DND-41 (cell line): ENCODE measurements at places on chromosomes 5 and 9.
A peak's percentile ranks its signal among the peaks of the same experiment; 100 is the strongest.

GRCh38 chr9:72680593-72681282 lies 159.3 kb downstream of the TMC1 start:
- no peak for DNase-seq

GRCh38 chr5:175658299-175659145 lies 651 bp downstream of the HRH2 start:
- DNase-seq: peak; percentile 39

GRCh38 chr5:172353846-172354245 lies 70.3 kb upstream of the UBTD2 start:
- no peak for DNase-seq

GRCh38 chr5:76714751-76715485 lies 1.0 kb upstream of the F2R start:
- DNase-seq: peak; percentile 57

GRCh38 chr9:107361816-107362215 lies 78.7 kb downstream of the RAD23B start:
- DNase-seq: no peak

GRCh38 chr5:149641000-149641576 lies 59.8 kb downstream of the ARHGEF37 start:
- DNase-seq: no peak

DNA sequence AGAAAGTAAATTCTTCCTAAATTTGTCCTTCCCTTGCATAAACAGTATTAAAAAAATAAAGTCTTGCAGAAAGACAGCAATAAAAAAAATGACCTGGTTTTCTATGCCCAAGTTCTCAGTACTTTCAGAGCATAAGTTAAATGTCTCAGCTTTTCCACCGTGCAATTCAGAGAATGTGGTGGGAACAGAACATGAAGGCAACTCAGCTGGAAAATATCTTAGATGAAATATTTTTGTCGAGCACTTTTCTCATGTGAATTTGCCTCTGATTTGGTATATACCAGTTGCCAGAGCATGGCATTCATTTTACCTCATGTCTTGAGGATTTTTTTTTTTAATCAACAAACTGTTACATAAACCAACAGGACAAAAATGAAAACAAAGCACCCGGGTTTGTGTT lies 176.1 kb downstream of the CETN3 start:
- no peak for DNase-seq

DNA sequence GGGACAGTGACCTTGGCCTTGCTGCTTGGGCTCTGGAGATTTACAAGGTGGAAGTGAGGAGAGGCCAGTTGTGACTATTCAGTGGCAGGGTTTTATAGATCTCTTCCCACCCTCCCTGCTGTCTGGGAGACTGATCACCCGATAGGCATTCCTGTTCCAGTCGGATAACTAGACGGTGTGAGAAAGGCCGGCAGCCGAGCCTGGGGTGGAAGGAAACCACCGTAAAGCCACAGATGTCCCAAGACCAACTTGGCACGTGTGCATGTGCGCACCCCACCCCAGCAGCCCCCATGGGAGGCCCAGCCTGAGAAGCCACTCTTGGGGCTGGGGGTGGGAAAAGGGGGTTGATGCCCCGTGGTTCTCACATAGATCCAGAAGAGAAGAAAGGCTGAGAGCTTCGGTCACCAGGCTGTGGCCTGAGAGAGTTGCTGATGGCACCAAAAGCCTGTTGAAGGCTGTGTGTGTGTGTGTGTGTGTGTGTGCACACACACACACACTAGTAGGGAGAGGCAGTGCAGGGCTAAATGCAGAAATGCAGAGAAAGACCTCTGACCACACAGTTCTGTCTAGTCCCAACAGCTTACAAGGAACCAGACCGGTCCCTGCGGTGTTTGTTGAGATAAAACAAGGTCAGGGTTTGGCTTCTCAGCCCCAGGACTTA lies 225.8 kb downstream of the FANCC start:
- DNase-seq: no peak

DNA sequence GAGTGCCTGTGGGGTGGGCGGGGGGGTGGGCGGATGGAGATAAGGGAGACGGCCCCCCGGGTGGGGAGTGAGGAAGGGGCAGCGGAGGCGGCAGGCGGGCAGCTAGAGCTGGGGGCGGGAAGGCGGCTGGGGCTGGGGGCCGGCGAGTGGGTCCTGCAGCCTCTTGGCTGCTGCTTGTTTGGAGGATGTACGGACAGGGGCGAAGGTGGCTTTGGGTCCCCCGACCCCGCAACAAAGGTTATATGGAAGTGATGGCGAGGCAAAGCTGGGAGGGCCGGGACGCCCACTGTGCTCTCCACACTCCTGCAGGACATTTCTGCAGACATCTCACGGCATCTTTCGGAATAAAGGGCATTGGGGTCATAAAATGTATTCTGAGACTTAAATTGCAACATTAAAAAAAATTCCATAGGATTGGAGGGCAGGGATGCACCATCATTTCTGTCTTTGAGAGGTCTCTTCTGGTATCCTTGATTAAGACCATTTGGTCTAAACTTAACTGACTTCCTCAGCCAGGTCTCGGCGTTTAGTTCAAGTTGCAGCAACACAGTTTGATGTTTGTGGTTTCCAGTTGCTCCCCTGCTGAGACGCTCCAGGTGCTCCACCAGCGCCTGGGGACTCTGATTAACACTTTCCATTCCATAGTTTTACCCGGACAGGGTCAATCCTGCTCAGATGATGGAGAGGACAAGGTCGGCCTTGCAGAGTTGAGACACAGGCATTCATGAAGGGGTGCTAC lies 101.6 kb upstream of the SSBP2 start:
- peak; percentile 86 for DNase-seq

- no peak for DNase-seq
These were observed 10.3 kb downstream of the POLR1E start for GRCh38 chr9:37496020-37496419.

DNA sequence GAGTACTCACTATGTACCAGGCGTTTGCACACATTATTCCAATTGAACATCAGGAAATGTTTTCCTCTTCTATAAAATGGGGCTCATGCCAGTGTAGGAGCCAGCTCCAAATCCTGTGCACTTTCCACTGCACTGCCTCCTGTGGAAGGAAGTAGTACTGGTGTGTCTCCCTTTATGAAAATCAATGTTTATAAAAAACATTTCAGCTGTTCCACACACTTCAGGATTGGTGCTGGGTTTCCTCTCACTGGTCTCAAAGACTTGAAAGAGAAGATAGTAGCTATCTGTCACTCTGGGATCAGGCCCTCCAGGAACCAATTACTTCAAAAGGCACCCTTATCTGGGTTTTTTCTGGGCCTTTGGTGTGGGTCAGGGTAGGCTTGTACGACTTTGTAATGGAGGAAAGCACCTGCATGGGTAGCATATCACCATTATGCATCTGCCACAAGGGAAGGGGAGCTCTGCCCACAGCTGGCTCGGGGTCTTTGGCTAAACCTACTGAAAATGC lies 32.5 kb downstream of the RAB14 start:
- DNase-seq: peak; percentile 64

DNA sequence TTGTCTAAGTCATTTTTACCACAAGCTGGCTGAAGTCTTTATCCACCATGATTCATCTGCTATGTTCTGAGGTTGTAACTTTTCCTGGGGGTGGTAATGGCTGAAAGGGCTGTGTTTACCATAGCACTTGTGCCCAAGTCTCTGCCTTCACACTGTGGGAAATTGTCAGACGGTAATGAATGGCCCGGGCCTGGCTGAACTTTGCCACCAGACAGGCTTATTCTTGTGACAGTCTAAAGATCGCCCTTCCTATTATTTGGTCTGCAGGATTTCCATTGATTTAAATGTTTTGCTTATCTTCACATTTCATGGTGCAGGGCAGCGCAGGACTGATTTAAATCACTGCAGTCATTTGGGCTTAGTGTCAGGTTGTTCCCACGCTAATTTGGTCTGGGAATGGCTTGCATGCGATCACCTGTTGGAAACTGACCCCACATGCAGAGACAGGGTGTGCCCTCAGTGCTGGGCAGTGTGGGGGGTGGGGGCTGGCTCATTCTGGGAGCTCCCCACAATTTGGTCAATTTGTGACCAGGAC lies 109.3 kb upstream of the ICE1 start:
- DNase-seq: no peak

DNA sequence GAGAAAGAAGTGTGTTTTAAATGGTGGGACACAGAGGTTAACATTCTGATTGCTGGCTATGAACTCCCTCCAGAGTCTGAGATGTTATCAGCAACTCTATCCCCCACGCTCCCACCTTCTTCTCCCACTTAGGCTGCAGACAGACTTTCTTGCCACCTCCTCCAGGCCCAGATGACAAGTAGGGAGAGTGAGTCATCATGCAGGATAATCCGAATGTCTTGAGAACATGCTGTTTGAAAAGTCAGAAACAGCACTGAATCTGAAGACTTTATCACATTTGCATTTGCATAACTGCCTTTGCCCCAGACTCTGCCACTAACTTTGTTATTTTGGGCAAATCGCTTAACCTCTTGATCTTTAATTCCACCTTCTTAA lies 139.8 kb downstream of the ESM1 start:
- DNase-seq: no peak
